ENCODE measurements at places on chromosomes 4 and X.

- no peak for DNase-seq
These were observed 67.0 kb downstream of the NHS start for GRCh38 chrX:17441965-17442364.

DNA sequence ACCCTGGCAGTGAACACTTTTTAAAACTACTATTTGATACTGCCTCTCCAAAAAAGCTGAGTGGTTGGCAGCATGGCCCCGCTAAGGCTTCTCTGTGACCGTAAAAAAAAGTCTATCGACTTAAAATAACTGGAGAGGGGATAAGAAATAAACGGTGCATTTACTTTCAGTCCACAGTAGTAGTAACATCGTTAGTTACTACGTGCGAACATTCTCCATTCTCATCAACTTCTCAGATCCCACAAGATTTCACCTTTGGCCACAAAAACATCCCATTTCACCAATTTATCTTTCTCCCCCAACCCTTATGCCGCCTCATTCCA lies 524 bp upstream of the EXOSC9 start:
- DNase-seq: no peak

DNA sequence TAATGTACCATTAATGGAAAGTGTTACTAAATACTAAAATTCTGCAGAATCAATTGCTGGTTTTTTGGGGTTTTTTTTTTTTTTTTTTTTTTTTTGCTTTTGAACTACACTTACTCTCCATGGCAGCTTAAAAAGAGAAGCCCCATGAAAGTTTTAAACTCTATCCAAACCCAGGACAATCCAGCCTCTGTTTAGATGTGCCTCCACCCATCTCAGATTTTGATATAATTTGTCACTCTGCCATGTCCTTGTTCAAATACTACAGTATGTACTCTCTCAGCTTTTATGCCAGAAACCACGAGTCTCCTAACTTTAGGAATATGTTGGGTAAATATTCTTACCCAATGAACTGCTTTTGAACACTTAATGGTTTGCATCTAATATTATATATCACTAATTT lies 84.2 kb downstream of the COL25A1 start:
- no peak for DNase-seq

- no peak for DNase-seq
These were observed 1159.7 kb upstream of the PCDH7 start for GRCh38 chr4:29560452-29560851.
